ENCODE measurements at places on chromosomes 4 and X.

DNA sequence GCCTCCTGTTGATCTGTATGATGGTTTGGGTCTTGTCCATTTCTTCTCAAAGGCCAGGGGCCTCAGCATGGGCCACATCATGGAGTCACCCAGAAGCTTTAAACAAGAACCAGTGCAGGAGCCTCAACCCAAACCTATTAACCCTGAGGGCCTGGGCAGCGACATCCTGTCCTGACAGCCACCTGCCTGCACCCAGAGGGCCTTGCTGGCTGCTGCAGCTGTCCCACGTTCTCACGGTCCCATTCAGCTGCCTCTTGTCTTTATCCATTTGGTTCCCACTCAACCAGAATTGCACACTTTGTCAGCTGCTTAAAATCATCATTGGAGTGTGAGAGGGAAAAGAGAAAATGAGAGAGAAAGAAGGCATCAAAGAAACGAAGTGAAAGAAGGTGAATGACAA is 21.6 kb downstream of the C4orf50 start:
- DNase-seq, result no peak

- DNase-seq, result no peak
These were observed 52.0 kb downstream of the RELL1 start for GRCh38 chr4:37634180-37634579.

- no peak for DNase-seq
These were observed 16.1 kb upstream of the EXOSC9 start for GRCh38 chr4:121784975-121785374.

DNA sequence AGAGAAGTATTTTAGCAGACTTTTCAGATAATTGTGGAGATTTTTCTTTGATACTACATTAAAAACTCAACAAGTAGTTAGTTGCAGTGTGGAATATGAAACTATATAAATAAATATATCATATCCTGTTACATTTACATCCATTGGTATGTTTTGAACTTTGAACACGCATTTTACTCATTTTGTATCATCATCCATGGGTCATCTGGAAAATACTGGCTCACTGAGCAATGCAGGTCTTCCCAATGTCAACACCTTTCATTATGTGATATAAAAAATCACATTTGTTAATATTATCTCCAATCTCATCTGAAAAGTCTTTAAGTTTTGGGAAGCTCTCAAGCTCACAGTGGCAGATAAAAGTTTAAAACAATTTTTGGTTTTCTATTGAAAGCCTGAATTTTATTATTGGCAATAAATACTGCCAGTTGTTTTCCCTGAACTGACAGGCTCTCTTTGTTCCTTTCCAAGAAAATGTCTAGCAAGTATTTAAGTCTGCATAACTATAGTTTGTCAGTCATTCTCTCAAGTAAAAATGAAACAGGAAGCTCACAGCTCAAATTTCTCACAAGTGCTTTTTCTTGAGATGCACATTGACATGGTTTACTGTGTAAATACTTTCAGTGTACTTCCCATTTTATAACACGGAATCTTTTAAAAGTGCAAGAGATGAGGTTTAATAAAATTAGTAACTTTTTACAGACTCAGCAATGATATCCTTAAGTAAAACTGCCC is 183.5 kb upstream of the GPC4 start:
- no peak for DNase-seq

- no peak for DNase-seq
These were observed 1.2 kb downstream of the DCAF4L1 start for GRCh38 chr4:41982716-41983115.

- no peak for DNase-seq
These were observed 30.8 kb upstream of the CD40LG start for GRCh38 chrX:136616987-136617685.

DNA sequence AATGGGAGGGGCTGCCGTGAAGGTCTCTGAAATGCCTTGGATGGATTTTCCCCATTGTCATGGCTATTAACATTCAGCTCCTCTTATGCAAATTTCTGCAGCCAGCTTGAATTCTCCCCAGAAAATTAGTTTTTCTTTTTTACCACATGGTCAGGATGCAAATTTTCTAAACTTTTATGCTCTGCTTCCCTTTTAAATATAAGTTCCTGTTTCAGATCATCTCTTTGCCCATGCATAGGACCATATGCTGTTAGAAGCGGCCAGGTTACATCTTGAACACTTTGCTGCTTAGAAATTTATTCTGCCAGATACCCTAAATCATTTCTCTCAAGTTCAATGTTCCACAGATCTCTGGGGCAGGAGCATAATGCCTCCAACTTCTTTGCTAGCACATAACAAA is 13.8 kb upstream of the CLDN34 start:
- DNase-seq, result no peak

DNA sequence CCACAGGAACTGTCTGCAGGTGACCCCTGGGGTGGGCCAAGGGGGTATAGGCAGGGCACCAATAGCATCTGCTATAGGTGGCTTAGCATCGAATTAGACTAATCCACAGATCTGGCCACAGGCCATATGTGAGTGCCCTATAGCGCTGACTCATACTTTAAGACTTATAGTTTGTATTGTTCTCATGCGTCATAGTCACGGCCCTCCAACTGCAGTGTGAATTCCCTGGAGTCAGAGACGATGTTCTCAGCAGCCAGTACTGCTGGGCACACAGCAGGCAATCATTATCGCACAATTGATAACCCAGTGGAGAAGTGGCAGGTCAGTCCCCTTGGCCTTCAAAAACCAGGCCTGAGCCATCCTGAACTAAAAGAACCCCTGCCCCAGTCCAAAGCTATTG is 58.1 kb downstream of the ADGRG2 start:
- no peak for DNase-seq

GRCh38 chrX:6291444-6291843 is 62.8 kb upstream of the NLGN4X start:
- DNase-seq, result no peak

GRCh38 chr4:93179044-93179443 is 649.5 kb upstream of the ATOH1 start:
- DNase-seq, result no peak

- no peak for DNase-seq
These were observed 760.2 kb downstream of the RAB28 start for GRCh38 chr4:12723849-12724447.

GRCh38 chr4:154731756-154732155 is 12.0 kb upstream of the LRAT start:
- no peak for DNase-seq

- no peak for DNase-seq
These were observed 914.6 kb upstream of the INTU start for GRCh38 chr4:126718136-126718535.

DNA sequence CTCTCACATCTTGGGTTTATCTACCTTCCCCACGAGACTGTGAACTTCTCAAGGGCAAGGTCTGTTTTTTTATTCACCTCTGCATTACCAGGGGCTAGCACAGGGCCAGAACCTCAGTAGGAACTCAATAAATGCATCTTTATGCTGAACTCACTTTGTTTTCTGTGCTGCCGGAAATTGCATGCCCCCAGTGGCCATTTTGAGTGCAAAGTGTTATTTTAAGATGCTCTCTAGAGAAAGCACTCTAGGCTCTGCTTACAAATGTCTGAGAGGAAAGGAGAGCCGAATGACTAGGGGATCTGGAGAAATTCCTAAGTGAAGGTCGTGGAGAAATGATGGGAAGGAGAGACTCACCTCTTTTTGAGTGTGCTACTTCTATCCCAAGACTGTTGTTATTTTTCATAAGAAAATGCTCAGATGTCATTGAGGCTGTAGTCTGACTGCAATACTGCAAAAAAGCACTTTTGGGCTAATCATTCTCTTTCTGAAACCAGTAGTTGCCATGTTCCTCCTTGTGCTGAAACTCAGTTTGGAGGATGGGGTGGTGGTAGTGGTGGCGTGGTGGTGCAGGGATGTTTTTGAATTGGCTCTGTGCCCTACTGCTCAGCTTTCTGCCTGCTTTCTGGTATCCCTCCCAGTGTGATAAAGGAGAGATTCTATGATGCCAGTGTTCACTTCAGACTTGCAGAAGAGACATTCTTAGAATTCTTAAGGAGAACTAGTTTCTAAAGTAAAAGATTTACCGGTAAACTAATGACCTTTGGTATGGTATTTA is 41.3 kb downstream of the DOCK11 start:
- DNase-seq, result no peak

DNA sequence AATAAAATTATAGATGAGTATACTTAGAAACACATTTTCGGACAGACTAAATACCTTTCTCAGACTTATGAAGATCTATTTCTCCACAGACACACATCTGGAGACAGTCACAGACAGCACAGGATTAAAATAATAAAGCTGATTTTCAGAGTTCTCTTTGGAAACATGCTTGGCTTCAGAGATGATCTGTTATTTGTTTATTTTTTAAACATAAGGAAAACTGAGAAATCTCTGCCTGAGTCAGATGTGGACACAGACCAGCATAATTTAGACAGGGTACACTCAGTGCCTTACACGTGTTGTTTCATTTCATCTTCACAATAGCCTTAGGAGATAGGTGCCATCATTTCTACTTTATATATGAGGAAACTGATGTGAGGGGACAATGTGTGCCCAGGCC is 92.1 kb downstream of the SLC9A7 start:
- DNase-seq, result no peak

DNA sequence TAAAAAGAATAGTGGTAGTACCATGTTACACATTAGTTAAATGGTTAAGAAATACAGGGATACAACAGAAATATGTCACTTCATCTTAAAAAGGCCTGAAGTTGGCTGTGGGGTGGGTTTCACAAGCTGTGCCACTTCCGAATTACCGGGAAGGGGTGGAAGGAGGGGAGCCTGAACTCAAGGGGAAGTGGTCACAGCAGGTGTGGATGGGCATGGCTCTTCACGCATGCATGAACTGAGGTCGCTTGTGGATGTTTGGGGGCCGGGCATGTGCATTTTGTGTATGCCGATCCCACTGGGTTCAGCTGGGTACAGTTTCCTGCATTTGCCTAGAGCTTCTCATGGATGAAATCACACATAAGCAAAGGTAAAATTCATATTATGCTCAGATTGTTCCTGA is 64.9 kb downstream of the CLCN4 start:
- no peak for DNase-seq

DNA sequence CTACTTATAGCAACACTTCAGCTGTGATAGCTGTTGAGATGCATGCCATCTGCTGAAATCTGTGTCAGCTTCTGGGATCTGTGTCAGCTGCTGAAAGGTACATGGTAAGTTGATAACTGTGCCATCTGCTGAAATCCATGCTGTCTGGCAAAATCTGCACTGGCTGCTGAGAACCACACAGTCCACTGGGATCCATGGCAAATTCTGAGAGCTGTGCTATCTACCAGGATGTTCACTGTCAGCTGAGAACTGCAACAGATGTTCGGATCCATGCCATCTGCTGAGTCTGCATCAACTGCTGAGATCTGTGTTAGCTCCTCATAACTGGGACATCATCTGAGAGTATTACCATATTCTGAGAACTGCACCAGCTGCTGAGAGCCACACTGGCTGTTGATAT is 430.5 kb upstream of the POU3F4 start:
- no peak for DNase-seq

DNA sequence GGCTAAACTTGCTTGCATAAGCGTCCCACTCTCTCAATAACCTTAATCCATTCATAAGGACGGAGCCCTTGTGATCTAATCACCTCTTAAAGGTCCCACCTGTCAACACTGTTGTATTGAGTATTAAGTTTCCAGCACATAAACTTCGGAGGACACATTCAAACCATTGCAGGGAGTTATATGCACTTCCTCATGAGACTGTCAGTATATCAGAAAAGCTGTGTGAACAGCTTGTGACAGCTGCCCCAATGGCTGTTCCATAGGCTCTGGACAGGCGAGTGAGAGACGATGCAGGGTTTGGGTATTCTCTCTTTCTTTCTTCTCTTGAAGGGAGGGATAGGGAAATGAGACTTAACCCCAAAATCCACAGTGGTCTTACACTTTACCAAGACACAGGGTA is 64.2 kb upstream of the RPL34 start:
- DNase-seq, result no peak

DNA sequence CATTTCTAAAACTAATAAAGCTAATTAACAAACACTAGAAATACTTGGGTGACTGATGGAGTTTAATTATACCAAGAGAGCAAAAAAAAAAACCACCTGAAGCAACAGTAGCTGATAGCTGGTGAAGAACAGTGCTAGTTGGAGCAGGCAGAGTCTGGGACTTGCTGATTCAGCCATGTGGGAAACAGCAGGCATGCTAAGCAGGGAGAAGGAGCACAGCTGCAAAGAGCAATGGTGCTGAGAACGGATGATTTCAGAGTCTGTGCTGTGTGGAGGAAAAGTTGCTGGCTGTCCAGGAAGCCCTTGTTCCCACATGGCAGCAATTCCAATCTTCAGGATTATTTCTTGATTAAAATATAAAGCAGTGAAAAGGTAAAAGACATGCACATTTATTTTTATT is 68.8 kb downstream of the NPY1R start:
- DNase-seq, result no peak

- no peak for DNase-seq
These were observed 616.7 kb upstream of the PCDH7 start for GRCh38 chr4:30103455-30103854.

DNA sequence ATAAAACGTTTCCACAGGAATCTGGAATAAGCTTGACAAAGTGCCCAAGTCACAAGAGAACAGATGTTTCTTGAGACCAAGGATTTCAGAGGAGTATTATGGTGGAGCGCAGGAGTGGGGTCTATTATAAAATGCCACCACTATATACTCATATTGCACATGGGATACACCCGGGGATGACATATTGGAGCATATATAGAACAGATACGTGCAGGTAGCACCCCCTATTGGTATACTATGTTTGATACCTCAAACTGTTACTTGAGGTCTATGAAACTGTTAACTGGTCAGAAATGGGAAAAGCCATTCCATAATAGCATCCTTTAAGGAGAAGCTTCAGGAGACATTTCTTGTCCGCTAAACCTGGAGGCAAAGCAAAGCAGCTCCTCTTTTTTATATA is 86.0 kb downstream of the PCYT1B start:
- no peak for DNase-seq

DNA sequence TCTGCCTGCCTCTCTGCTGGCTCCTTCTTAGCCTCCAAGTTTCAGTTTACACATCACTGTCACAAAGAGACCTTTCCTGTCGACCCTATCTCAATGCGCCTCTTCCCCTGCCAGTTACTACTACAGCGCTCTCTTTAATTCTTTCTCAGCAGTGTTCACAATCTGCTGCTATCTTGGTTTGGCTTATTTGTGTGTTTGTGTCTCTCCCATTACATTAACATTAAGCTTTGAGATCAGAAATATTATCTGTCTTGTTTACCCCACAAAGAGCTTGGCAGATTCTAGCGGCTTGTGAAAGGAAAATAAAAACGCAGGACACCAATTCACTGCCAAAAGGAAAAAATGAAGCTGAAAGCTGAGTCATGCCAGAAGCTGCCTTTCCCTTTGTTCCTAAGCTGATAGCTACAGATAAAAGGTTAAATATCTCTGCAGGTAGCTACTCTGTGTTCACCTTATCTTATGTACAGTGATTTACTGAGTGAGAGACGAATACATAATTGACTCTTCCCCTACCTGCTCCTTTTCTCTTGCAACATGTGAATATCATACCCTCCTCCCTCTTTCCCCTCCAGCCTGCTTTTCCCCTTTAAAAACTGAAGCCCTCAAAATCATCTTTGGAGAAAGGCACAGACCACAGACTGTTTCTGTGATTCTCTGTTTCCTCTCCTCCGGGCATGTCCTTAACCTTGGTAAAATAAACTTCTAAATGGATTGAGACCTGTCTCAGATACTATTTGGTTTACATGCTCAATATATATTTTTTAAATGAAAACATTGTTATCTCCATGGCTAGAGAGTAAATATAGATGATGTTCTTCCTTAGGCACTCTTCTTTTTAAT is 19.3 kb upstream of the SLC9A7 start:
- no peak for DNase-seq

- DNase-seq, result no peak
These were observed 14.1 kb downstream of the ZNF157 start for GRCh38 chrX:47384502-47384901.

GRCh38 chr4:38687571-38688011 is 23.6 kb downstream of the KLF3 start:
- no peak for DNase-seq

All from esophagus squamous epithelium (tissue), 5 donors.